ENCODE measurements at places on chromosomes 1 and 21.

GRCh38 chr1:157156058-157156541, 17.9 kb upstream of the ETV3 start:
- DNase-seq, result peak; percentile 66

DNA sequence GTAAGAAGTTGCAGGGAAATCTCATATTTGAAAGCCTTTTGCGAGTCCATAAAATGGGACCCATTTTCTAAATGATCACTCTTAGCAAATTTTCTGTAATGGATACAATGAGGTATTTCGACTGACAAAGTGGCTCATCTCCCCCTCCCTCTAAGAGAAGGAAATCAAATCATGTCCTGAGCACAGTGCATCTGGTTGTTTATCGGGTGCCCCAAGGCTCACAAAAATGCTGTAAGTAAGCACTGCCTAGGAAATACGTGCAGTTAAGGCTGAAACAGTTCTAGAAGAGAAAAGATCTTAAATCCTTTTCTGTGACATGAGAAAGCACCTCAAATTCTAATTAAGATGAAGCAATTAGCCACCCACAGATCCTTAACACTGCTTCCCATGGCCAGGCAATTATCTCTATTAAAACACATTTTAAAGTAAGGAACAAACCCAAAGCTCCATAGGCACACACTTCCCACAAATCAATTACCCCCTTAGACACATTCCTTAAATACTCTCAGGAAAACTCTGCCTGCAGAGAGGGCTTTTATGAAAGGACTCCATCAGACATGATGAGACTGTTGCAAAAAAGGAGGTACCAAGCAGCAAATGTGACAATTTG, 216.3 kb downstream of the KCNH1 start:
- no peak for DNase-seq

GRCh38 chr1:32977546-32978087, 13.0 kb upstream of the RNF19B start:
- no peak for DNase-seq

- DNase-seq, result no peak
Measured at GRCh38 chr21:38839328-38840286, 33.9 kb downstream of the ETS2 start.

- no peak for DNase-seq
Measured at GRCh38 chr1:240304466-240304865, 212.8 kb downstream of the FMN2 start.

DNA sequence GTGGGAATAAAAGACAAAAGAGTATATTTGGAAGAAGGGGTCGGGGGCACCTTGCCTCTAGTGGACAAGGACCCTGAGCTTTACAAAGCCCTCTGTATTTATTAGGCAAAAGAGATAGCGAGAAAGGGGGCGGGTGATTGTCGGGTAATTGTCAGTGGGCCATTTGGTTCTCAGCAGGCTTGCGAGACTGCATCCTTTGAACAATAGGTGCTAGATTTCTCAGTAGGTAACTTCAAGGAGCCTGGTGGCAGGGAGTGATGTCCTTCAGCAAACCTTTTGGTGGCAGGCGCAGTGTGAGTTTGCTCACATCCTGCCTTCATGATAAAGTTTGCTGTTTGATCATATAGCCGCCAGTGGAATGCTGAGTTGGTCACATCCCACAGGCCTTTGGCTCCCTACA, 71.4 kb downstream of the AXDND1 start:
- no peak for DNase-seq

DNA sequence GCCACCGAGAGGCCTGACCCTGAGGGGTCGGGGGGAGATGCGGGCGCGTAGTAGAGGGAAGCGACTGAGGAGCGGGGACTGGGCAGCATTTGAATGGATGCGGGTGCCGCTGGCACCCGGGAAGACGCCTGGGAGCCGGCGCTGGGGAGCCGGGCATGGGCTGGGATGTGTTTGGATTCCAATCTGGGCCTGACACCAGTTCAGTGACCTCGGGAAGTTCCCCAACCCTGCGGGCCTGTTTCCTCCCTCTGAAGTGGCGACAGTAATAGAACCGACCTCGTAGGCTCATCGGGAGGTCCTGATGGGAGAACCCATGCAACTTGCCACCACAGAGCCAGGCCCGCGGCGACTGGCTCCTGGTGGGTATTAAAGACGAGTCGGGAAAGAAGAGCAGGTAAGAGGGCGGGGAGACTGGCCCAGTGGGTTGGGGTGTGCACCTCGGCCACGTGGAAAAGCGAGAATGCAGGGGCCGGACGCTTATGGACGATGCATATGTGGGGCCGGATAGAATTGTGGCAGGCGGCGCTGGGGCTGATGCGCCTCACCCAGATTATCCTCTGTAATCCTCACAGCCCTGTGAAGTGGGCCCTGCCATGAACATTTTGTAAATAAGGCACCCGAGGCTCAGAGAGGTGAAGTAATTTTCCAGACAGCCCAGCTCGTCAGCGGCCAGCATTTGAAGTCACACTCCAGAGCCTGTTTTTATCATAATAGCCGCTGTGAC, 105.8 kb downstream of the SLC16A1 start:
- DNase-seq, result no peak

DNA sequence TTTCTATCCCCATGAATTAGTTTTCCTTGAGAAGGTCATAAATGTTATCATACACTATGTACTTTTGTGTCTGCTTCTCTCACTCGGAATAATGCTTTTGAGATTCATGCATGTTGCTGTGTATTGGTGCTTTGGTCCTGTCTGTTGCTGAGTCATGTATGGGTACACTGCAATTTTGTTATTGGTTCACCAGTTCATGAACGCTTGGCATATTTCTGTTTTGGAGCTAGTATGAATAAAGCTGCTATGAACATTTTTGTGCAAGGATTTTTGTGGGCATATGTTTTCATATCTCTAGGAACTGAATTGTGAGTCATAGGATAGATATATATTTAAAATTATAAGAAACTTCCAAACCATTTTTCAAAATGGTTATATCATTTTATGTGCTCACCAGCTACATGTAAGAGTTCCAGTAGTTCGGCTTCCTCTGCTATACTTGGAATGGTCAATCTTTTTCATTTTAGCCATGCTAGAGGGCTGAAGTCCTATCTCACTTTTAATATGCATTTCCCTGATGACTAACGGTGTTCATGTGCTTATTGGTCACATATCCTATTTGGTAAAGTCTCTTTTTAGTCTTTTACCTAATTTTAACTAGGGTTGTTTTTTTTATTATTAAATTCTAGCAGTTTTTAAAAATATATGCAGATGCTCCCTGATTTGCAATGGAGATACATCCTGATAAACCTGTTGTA, 38.2 kb downstream of the ETS2 start:
- DNase-seq, result no peak

DNA sequence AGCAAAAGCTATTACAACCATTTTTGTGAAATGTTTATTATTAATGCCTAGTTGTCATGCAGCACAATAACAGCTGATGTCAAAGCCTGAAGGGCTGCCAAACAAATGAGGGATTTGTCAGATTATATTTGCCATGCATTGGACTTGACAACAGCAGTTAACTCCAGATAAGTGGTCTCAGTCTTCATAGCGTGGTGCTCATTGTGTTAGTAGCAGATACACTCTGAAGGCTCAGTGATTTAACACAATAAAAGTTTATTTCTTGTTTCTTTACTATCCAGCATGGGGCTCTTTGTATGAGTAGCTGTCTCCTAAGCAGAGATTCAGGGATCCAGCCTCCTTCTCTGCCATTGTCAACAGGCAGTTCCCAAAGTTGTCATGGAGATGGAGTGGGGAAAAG, 76.0 kb upstream of the PTGFRN start:
- DNase-seq, result no peak

DNA sequence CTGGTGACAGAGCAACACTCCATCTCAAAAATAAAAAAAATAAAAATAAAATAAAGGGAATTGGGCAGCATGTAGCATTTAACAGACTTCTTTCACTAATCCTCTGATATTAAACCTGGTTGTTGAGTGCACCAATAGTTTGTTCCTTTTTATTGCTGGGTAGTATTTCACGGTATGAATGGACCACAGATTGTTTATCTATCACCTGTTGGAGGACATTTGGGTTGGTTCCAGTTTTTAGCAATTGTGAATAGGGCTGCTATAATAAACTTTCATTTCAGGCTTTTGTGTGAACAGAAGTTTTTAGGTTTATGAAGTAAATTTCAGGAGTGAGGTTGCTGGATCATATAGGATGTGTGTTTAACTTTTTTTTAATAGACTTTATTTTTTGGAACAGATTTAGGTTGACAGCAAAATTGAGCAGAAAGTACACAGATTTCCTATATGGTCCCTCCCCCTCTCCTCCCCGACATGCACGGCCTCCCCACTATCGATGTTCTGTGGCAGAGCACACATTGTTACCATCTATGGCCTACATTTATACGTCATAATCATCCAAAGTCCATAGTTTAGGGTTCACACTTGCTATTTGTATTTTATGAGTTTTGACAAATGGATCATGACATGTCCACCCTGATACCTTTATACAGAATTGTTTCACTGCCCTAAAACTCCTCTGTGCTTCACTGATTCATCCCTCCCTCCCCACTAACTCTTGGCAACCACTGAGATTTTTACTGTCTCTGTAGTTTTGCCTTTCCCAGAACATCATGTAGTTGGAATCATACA, 66.1 kb upstream of the TMPRSS2 start:
- DNase-seq, result no peak

- DNase-seq, result no peak
Measured at GRCh38 chr1:159825564-159825963, 1.1 kb upstream of the SLAMF8 start.

GRCh38 chr1:228048120-228048519, 34.4 kb upstream of the ARF1 start:
- no peak for DNase-seq

DNA sequence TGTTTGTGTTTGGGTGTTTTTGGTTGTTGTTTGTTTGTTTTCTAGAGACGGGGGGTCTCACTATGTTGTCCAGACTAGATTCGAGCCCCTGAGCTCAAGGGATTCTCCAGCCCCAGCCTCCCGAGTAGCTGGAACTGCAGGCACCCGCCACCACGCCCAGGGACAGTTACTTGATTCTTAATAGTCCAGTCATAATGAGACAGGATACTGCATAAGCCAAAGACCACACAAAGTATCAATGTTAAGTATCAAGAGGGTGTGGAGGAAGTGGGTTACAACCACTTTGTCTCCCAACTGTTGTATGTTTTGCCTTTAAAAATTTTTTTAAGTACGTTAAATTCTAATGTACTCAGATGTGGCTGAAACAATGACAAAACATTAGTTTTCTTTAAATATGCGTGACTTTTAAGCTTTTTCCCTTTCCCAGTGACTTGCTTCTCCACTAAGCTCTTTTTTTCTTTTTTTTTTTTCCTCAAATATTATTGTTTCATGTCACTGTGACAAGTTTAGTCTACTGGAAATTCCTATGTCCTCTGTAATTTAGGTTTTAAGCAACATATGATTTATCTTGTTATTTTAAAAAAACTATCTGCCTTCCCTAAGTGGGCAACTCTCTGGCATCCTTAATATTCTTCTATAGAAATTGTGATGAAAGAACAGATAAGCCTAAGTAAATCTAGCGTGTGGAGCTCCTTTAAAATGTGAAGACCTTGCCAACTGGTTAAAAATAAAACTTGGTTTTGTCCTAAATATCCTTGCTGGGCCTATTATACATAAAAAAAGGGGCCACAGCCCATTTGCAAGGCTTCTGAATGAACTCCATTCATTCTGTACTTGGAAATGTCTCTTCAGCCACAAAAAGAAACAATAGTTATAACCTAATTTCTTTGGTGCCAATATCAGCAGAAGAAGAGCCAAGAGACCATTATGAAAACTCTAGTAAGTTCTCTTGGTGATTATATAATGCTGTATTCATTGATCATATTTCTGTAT, 56.2 kb upstream of the DPH5 start:
- no peak for DNase-seq

- no peak for DNase-seq
Measured at GRCh38 chr1:170309389-170310013, 163.7 kb downstream of the NTMT2 start.

DNA sequence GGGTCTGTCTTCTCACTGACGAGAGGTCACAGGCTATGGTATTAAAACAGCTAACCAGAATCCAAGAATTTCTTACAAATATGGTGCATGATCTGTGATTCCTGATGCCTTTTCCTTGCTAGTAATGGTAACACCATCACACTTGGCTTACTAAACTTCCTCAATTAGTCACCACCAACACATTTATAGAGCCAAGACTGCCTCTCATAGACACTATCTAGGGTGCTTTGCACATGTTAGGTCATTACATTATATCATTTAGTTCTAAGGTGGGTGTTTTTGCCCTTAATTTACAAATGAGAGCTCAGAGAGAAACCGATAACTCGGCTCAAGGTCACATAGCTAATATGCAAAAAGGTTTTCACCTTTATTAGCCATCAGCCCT, 8.7 kb downstream of the KIF21B start:
- no peak for DNase-seq

DNA sequence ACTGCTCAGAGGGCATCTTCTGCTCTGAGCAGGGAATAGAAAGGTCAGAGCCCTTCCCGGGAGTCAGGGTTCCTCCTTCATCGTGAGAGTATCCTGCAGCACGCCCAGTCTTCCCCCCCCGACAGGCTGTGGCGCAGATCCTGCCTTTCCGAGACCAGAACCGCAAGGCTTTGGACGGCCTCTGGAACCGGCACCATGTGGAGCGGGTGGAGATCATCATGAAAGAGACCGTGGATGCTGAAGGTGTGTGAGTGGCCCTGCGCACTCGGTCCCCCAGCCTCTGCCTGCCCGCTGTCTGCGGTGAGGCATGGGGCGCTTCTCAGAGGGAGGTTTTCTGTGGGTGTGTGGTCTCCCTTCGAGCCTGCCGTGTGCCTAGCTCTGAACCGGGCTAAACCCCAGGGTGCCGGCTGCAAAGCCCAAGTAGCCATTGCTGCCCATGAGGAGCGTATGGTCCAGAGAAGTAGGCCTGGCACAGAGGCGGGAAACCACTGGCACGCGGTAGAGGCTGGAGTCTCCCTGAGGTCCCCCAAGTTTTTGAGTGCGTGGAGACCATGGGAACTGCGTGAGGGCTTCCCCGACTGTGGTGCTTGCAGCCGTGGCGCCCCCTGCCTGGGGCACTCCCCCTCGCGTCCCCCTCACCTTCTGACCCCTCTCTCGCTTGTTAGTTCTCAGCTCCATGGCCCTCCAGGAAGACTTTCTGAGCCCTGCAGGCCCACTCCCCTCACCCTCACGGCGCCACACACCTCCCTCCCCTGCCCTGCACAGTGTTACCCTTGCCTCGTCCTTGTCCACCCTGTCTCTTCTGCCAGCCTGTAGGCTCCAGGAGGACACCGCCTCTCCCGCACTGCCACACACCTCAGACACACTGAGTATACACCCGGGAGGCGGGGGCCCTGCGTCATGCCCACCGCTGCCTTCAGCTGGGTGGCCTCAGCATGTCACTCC, 12.5 kb downstream of the H6PD start:
- DNase-seq, result no peak

- no peak for DNase-seq
Measured at GRCh38 chr1:94486990-94487389, 54.6 kb downstream of the F3 start.

DNA sequence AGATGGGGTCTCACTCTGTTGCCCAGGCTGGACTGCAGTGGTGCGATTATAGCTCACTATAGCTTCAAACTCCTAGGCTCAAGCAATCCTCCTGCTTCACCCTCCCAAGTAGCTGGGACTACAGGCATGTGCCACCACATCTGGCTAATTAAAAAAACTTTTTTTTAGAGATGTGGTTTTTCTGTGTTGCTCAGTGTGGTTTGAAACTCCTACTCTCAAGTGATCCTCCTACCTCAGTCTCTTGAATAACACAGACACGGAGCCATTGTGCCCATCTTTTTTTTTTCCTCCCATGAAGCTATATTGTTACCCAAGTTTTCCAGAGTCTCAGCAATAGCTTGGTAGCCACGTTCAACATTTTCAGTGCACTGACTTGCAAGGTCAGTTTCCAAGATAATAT, 2.7 kb downstream of the GIPC2 start:
- DNase-seq, result no peak

Data from COR-L47 (cell line).